SW480 (cell line): ENCODE measurements at places on chromosomes 12 and 14.

GRCh38 chr14:26123459-26123858 lies 474.4 kb downstream of the NOVA1 start:
- no peak for DNase-seq

- DNase-seq, result no peak
Observed at GRCh38 chr12:81078469-81079196, 754 bp downstream of the ACSS3 start.

- DNase-seq, result no peak
Observed at GRCh38 chr12:92735131-92735721, 32.4 kb downstream of the PLEKHG7 start.

- no peak for DNase-seq
Observed at GRCh38 chr12:49542592-49543160, 3.8 kb downstream of the KCNH3 start.

GRCh38 chr14:91371011-91371989 lies 46.3 kb downstream of the CCDC88C start:
- no peak for DNase-seq

GRCh38 chr14:39469094-39469710 lies 37.0 kb upstream of the FBXO33 start:
- DNase-seq, result no peak

DNA sequence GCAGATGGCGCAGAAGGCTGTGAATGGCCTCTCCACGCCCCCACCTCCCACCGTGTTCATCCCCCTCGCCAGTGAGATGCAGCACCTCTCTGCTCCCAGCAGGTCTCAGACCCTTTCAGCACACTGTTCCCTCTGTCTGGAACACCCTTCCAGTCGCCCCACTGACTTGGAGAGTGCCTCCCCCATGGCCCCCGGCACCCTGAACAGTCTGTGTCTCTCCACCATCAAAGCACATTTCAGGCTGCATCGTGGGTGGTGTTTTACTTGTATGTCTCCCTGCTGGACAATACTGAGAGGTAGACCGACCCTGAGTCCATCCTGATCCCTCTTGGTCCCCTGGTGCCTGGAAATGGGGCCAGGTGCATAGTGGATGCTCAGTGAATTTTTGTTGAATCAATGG lies 34.9 kb downstream of the CACNA2D4 start:
- no peak for DNase-seq

DNA sequence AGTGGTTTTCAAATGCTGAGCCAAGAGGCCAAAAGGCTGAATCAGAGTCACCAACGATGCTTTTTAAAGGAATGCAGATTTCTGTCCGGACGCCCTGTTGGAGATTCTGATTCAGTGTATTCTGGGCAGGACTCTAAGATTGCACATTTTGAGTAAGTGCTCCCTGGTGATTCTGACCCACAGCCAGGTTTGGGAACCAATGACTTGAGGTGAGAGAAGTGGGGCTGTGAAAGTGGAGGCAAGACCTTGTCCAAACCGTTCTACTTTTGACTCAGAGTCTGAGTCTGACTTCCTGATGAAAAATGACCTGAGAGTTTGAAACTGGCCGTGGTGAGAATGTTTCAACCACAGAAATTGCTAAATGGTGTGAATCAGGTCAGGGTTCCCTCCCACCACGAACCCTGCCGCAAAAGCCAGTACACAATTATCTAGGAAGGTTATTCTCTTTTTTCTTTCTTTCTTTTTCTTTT lies 90.2 kb downstream of the NTN4 start:
- no peak for DNase-seq

DNA sequence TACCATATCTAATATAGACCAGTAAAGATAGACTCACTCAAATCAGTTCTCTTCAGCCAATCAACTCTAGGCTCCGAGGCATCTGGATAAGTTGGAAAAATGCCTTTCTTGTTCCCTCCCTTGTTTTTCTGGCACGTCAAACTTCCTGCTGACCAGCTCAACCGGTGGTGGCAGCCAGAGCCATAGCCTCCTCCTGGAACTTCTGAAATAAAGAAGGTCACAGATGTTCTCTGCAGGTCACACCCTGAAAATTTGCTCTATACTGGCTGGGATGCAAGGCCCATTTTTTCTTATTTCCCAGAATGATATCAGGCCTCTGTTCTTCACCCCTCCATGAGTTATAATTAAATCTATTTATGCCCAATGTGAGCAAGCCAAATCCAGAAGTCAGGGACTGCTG lies 81.9 kb downstream of the BMP4 start:
- DNase-seq, result no peak

DNA sequence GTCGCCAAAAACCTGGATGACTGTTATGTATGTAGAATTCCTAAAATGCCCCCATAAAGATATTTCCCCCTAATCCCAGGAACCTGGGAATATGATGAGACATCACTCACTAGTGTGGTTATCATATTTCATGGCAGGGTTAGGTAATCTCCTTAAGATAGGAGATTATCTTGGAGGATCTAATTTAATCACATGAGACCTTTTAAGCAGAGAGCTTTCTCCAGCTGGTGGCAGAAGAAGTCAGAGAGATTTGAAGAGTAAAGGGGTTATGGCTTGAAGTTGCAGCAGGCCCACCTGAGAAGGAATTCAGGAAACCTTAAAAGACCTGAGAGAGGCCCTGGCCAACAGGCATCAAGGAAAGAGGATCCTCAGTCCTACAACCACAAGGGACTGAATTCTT lies 53.6 kb downstream of the DYRK2 start:
- DNase-seq, result no peak

GRCh38 chr12:902581-902980 lies 46.9 kb downstream of the RAD52 start:
- DNase-seq, result no peak

GRCh38 chr14:101502761-101503392 lies 58.4 kb upstream of the DIO3 start:
- no peak for DNase-seq

DNA sequence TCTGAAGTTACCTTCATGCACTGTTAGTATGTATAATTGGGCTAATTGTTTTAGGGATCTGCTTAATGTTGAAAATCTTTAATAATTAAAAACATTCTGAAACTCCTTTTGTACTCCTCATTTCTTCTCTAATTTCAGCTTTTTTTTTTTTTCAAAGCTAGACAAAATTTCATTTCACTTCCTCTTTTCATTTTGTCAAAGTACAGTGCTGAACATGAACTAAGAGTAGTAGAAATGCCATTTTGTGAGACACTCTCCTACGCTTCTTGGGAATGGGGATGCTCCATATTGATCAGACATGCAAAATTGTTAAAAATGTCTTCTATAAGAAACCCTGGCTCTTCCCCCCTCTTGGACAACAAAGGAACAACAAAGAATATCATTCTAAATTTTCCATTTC lies 1.7 kb downstream of the ABCD2 start:
- DNase-seq, result no peak
